ENCODE measurements at places on chromosomes 7 and 10.

- DNase-seq, result peak; percentile 19
These were observed 167.7 kb upstream of the PPP1R3A start for GRCh38 chr7:114086537-114086913.

- peak; percentile 29 for DNase-seq
These were observed 23.4 kb downstream of the IRF5 start for GRCh38 chr7:128961030-128961659.

DNA sequence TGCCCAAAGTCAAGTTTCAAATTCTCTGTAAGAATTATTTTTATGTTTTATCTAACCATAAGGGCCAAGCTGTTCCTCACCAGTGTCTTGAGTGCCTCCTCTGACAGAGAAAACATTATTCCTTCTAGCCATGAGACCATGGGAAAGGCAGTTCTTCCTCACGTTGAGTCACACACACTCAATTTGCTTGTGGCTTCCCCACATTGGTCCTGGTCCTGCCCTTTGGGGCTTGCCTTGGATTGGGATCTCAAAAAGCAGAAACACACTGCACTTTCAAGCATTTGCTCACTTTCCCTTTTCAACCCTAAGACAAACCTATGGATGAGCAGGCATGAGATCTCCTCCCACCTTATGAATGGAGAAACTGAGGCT is 248.3 kb upstream of the IGFBP3 start:
- DNase-seq, result peak; percentile 35

GRCh38 chr7:8200316-8200715 is 61.7 kb downstream of the ICA1 start:
- DNase-seq, result no peak

GRCh38 chr10:98242823-98243222 is 25.2 kb downstream of the LOXL4 start:
- peak; percentile 27 for DNase-seq

DNA sequence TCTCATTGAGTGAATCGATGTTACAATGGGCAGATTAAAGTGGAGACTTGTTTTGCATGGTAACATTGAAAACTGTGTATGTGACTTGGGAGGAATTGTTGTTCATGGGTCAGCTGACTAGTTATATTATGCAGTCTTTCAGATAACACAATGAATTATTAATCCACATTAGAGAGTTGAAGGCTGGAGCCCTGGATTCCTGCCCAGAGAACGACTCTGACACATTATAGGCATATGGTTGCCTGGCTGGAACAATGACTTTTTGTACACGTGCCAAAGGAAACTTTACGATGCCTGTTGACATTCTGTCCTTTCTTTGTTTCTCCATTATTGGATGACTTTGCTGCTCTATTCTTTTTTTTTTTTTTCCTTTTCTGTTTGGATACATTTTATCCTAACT is 52.3 kb upstream of the TMEM229A start:
- peak; percentile 62 for DNase-seq
